ENCODE measurements at places on chromosomes 1 and 21. TPM values are rescaled to one million over a fixed set of nuclear protein-coding genes. Genes with fewer than 3 reads are reported as not detected.

- H3K4me1 ChIP-seq, result no peaks in the 10 kb centered on the region
- DNase-seq, result no peak
- no peak overlapping the region for H3K27ac ChIP-seq
- no peaks in the 10 kb centered on the region for H3K36me3 ChIP-seq
These were observed 8.2 kb downstream of the ACADM start for GRCh38 chr1:75732703-75733102.

- peaks cover 24% of the 10 kb centered on the region for H3K4me1 ChIP-seq
- DNase-seq, result peak; percentile 29
- H3K36me3 ChIP-seq, result no peaks in the 10 kb centered on the region
- H3K4me3 ChIP-seq, result peak overlapping the region; percentile 55
- peaks cover 77% of the 10 kb centered on the region for H3K27me3 ChIP-seq
These were observed 784 bp upstream of the KCND3 start for GRCh38 chr1:111990026-111990877.

- H3K4me3 ChIP-seq, result no peak overlapping the region
- no peaks in the 10 kb centered on the region for H3K36me3 ChIP-seq
- no peak for DNase-seq
- H3K27me3 ChIP-seq, result no peaks in the 10 kb centered on the region
- H3K4me1 ChIP-seq, result no peaks in the 10 kb centered on the region
- no peak overlapping the region for H3K27ac ChIP-seq
These were observed 42.0 kb upstream of the RGS2 start for GRCh38 chr1:192766876-192767275.

- no peak overlapping the region for H3K27ac ChIP-seq
- H3K36me3 ChIP-seq, result no peaks in the 10 kb centered on the region
- H3K4me1 ChIP-seq, result no peaks in the 10 kb centered on the region
- peaks cover 33% of the 10 kb centered on the region for H3K27me3 ChIP-seq
- H3K4me3 ChIP-seq, result no peak overlapping the region
These were observed 3.6 kb downstream of the ACKR1 start for GRCh38 chr1:159208175-159208825.

DNA sequence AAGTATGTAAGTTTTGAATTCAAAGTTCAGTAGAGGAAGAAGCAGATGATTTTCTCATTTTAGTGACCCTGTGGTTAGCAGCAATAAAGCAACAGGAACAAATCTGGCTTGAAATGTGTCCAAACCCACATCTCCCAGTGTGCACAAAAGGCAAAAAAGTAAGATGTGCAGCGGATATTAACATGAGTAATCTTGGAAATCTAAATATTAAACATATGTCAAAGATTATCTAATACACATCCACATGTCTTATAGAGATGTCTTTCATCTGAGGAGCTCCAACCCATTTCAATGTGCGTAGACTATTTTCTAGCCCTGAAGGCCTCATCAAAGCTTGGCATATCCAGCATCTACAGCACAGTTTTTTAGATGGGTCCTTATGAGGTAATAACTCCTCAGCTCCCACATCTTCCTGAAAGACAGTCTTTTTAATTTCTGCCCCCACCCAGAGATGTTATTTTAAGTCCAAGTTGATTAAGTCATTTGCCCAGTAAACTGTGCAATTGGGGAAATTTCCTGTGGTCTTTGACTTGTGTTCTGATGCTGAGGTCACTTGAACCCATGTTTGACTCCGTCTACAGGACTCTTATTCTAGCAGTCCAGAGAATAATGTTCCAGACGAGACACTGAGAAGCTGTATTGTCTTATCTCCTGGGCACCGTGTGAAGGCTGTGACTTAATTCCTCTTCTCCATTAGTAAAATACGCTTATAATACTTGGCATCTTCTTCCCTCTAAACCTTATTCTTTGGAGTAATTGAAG is 73.7 kb downstream of the LMO4 start:
- H3K4me3 ChIP-seq, result no peak overlapping the region
- no peaks in the 10 kb centered on the region for H3K27me3 ChIP-seq
- H3K27ac ChIP-seq, result no peak overlapping the region
- H3K36me3 ChIP-seq, result no peaks in the 10 kb centered on the region
- H3K4me1 ChIP-seq, result no peaks in the 10 kb centered on the region

DNA sequence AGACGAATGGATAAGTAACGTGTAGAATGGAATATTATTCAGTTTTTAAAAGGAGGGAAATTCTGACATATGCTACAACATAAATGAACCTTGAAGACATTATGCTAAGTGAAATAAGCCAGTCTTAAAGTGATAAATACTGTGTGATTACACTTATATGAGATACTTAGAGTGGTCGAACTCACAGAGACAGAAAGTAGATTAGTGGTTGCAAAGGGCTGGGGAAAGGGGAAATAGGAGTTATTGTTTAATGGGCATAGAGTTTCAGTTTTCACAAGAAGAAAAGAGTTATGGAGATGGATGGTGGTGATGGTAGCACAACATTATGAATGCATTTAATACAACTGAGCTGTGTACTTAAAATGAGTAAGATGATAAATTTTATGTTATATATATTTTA is 14.7 kb upstream of the AHCYL1 start:
- no peaks in the 10 kb centered on the region for H3K36me3 ChIP-seq
- no peak overlapping the region for H3K4me3 ChIP-seq
- no peak for DNase-seq
- no peaks in the 10 kb centered on the region for H3K4me1 ChIP-seq

DNA sequence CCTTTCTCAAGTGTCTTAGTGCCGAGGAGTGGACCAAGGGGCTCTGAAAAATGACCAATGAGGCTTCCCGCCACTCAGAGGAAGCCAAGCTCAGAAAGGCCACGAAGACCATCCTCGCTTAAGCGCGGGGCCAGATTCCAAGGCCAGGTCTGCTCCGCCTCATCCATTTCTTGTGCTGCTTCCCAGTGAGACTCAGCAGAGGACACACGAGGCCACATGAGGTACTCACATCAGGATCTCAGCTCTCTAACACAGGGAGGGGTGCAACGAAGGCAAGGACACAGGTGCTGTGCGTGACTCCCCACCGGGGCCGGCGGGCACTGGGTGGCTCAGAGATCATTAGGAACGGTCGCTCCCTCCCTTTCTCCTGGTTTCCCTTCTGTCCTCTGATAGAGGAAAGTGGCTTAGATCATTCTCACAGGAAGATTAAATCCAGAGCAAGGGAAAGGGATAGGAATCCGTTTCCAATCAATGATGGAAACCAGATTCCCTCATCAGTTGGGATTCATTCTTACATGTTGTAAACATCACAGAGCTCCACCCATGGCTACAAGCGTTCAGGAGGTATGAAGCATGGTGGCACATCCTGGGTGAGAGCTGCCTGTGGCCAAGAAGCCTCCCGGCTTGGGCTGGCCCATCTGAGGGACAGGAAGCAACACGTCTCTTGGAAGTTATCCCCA is 46.7 kb downstream of the CAPZB start:
- DNase-seq, result no peak
- peaks cover 66% of the 10 kb centered on the region for H3K4me1 ChIP-seq
- H3K4me3 ChIP-seq, result no peak overlapping the region
- no peaks in the 10 kb centered on the region for H3K27me3 ChIP-seq
- H3K27ac ChIP-seq, result peak overlapping the region; percentile 65

FHAD1 gene
- 0.13 TPM for total RNA-seq

DNA sequence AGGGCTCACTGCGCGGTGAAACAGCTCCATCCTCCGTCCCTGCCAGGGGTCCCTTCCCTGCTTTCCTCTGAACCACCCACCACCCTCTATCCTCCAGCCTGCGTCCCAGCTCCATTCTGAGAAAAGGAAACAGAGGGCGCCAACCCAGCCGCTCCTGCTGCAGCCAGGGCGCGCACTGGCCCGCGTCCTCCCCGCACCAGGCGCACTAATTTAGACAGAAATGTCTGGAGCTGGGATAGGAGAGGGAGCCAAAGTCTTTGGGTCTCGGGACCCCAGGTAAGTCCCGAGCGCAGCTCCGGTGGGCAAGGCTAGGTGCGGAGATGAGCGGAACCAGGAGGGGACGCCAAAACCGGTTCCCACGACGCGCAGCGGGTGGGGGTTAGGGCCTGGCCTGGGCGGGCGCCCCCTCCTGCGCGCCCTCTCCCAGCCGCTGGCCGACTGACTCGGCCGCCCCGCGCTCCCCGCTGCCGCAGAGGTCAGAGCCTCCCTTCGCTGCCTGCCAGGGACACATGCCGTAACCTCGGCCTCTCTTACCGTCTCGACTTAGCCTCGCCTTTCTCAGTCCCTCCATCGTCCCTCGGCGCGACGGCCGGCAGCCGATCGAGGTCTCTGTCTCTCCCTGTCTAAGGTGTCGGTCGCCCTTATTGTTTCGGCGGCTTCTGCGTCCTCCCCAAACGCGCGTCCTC is 2.0 kb downstream of the CAMK2N1 start:
- no peaks in the 10 kb centered on the region for H3K27me3 ChIP-seq
- peak; percentile 51 for DNase-seq
- no peaks in the 10 kb centered on the region for H3K36me3 ChIP-seq
- peak overlapping the region; percentile 82 for H3K27ac ChIP-seq
- peak overlapping the region; percentile 94 for H3K4me3 ChIP-seq

DNA sequence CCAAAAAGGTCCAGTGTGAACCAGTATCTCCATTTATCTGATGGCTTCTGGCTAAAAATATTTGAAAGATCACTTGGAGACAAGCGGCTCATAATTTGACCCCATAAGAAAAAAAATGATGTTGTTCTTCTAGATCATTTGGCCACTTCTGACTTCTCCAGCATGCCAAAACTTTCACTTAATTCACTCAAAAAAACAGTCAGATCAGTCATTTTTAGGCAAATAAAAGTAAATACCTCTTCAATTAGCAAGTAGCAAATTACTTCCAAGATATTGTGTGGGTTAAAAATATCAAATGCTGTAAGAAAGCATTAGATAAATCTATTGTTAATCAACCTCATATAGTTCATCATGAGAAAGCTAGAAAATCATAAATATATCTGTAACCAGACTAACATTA is 106.0 kb downstream of the ZC3H11B start:
- peak overlapping the region; percentile 68 for H3K27ac ChIP-seq
- H3K4me1 ChIP-seq, result no peaks in the 10 kb centered on the region
- H3K36me3 ChIP-seq, result no peaks in the 10 kb centered on the region
- H3K27me3 ChIP-seq, result no peaks in the 10 kb centered on the region

DNA sequence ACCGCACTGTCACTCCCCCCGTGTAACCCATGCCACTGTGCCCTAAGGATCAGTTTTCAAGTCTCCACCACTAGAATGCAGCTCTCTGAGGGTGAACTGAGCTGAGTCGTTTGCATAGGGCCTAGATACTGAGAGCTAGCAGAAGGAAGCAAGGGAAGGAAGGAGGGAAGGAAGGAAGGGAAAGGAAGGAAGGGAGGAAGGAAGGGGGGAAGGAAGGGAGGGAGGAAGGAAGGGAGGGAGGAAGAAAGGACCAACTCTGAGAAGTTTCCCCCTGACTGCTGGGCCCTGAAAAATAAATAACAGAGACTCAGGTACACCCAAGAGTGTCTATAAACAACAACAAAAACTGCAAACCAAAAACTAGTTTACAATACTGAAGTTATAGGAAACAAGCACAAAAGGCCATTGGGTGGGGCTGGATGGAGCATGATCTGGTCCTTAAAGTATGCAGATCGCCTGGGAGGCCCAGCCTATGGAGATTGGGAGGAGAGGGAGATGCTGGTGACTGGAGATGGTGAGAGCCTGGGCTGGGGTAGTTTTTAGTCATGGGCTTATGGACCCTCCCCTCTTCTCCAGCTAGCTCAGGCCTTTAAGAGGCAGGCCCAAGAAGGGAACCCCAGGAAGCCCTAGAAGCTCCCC is 1.7 kb upstream of the MRPS15 start:
- no peaks in the 10 kb centered on the region for H3K36me3 ChIP-seq
- H3K27ac ChIP-seq, result peak overlapping the region; percentile 98
- H3K4me1 ChIP-seq, result peaks cover 16% of the 10 kb centered on the region
- DNase-seq, result no peak
- H3K4me3 ChIP-seq, result no peak overlapping the region

DNA sequence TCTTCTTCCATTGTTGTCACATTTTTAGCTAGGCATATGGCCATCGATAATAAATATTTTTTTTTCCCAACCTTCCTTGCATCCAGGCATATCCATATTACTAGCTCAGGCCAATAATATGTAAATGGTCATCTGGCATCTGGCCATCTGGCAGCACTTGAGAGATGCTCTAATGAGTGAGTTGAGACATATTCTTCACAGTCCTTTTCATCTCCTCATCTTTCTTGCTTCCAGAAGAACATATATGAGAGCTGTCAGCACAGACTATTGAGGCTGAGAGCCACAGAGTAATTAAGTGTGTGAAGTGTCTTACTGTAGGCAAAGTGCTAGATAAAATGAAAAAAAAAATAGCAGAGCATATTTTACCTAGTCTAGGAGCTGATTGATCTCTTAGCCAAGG is 628.4 kb upstream of the TMPRSS15 start:
- no peaks in the 10 kb centered on the region for H3K27me3 ChIP-seq
- DNase-seq, result no peak
- H3K4me3 ChIP-seq, result no peak overlapping the region
- no peaks in the 10 kb centered on the region for H3K4me1 ChIP-seq

GRCh38 chr21:28338701-28339305 is 653.9 kb downstream of the LTN1 start:
- no peak for DNase-seq
- no peak overlapping the region for H3K27ac ChIP-seq
- no peaks in the 10 kb centered on the region for H3K36me3 ChIP-seq
- no peaks in the 10 kb centered on the region for H3K4me1 ChIP-seq
- H3K4me3 ChIP-seq, result no peak overlapping the region

FCGR2B gene
- total RNA-seq, result 0.52 TPM

PAQR6 gene
- total RNA-seq, result 4.5 TPM

DNA sequence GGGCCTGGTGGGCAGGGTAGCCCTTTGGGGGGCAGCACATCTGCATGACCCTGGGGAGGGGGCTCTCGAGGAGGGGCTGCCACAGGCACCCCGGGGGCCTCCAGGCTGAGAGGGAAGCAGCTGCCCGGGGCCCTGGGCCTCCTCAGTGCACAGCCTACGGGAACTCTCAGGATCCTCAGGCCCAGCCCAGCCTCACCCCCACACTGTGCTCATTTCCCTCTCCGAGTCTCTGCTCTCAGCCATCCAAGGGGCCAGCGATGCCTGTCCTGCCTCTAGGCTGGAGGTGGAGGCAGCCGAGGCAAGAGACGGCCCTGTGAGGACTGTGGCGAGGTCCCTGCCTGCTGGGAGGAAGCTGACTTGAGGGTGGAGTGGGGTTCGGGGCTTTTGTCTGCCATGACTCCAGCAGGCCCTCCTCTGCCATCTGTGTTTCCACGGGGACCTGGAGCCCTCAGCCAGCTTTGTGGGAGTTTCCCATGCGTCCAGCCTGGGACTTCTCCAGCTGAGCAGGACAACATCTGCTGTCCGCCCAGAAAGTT is 7.2 kb upstream of the PLEKHG5 start:
- no peak overlapping the region for H3K4me3 ChIP-seq
- no peak for DNase-seq
- H3K36me3 ChIP-seq, result no peaks in the 10 kb centered on the region
- H3K27me3 ChIP-seq, result no peaks in the 10 kb centered on the region
- H3K27ac ChIP-seq, result no peak overlapping the region

NBPF4 gene
- not detected for total RNA-seq

- H3K27ac ChIP-seq, result no peak overlapping the region
- H3K4me3 ChIP-seq, result no peak overlapping the region
- no peaks in the 10 kb centered on the region for H3K27me3 ChIP-seq
- peak; percentile 76 for DNase-seq
These were observed 8.1 kb downstream of the LRRC53 start for GRCh38 chr1:74504125-74504932.

Data from hepatocyte (in vitro differentiated cells).